Kidney tubule cell (primary cell): ENCODE measurements at places on chromosomes 7 and 10.

GRCh38 chr7:157875230-157876179 lies 538.7 kb downstream of the DNAJB6 start:
- DNase-seq: no peak

- DNase-seq: no peak
Measured at GRCh38 chr7:98315318-98315993, 34.0 kb downstream of the BRI3 start.

DNA sequence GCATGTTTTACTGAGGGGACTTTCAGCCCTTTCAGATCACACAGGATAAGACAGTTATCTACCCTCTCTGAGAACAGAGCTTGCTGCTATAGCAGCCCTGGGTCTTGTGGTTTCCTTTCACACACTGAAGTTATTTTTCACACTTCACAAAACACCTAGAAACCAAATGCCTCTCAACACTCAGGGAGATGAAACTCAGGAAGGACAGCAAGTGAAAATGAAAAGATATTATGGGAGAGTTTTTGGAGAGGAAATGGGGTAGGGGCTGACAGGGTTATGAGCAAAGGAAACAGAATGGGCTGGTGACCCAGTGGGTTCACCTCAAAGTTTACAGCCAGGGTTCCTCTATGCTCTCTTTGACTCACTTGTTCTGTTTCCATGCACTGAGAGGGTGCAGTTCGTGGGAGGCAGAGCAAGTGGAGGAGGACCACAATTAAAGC lies 17.0 kb upstream of the GIMAP2 start:
- no peak for DNase-seq

GRCh38 chr10:69636626-69637605 lies 6.9 kb downstream of the FAM241B start:
- DNase-seq: peak; percentile 40

DNA sequence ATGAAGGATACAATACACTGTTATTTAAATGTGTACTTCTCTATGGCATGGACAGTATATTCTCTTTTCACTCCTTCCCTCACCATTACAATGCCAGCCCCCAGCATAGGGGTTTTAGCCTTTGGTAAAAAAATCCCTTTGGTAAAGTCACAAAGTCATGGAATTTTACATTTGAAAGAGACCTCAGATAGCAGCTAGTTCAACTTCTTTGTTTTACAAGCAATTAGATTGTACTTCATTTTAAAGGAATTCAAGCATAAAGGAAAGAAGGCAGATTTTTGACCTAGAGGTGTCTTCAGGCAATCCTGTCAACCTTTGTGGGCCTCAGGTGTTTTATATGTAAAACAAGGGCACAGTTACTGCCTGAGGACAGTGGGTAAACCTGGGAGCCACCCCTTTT lies 1188.4 kb upstream of the AUTS2 start:
- DNase-seq: no peak

DNA sequence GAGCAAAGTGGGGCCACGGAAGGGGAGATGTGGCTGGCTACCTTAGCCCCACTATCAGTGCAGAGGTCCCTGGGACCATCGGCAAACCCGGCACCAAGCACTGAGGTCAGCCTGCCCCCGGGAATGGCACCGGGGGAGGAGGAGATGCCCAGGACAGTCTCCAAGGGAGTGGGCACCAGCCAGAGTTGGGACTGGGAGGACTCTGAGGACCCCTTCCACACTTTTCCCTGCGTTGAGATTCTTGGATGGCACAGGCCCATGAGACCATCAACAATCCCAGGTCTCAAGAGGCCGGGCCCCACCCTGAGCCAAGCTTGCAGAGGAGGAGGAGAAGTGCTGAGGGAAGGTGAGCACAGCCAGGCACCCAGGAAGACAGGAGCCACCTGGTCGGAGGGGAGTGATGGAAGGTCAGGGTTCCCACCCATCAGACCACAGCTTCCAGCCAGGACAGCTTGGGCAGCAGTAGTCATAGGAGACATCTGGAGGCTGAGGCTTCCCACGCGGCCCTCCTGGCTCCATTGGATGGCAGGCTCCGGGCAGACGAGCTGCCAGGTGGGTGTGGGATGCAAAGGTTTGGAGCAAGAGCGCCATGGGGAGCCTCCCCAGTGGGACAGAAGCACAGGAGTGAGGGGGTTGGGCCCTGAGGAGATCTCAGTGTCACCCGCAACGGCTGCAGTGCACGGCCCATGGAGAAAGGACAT lies 2.6 kb upstream of the OPN4 start:
- DNase-seq: no peak

- no peak for DNase-seq
Measured at GRCh38 chr7:5361446-5362127, 62.0 kb downstream of the TNRC18 start.

DNA sequence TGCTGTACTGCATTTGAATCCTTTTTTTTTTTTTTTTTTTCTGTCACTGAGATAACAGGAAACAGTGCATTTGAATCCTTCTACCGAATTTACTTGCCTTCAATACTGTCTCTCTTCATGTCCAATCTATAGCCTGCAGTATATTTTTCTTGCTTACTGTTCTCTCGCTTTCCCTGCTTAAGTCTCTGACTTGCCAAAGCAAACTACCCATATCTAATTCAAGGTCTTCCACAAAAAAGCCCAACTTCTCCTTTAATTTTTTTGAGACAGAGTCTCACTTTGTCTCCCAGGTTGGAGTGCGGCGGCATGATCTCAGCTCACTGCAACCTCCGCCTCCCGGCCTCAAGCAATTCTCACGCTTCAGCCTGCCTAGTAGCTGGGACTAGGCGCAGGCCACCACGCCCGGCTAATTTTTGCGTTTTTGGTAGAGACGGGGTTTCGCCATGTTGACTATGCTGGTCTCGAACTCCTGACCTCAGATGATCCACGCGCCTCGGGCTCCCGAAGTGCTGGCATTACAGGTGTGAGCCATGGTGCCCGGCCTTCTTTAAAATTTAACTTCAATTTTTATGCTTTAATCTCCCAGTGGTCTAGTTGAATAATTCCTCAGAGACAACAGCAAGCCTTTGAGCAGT lies 882 bp downstream of the PDCD11 start:
- peak; percentile 43 for DNase-seq

GRCh38 chr10:102608487-102608886 lies 35.8 kb upstream of the TRIM8 start:
- no peak for DNase-seq

DNA sequence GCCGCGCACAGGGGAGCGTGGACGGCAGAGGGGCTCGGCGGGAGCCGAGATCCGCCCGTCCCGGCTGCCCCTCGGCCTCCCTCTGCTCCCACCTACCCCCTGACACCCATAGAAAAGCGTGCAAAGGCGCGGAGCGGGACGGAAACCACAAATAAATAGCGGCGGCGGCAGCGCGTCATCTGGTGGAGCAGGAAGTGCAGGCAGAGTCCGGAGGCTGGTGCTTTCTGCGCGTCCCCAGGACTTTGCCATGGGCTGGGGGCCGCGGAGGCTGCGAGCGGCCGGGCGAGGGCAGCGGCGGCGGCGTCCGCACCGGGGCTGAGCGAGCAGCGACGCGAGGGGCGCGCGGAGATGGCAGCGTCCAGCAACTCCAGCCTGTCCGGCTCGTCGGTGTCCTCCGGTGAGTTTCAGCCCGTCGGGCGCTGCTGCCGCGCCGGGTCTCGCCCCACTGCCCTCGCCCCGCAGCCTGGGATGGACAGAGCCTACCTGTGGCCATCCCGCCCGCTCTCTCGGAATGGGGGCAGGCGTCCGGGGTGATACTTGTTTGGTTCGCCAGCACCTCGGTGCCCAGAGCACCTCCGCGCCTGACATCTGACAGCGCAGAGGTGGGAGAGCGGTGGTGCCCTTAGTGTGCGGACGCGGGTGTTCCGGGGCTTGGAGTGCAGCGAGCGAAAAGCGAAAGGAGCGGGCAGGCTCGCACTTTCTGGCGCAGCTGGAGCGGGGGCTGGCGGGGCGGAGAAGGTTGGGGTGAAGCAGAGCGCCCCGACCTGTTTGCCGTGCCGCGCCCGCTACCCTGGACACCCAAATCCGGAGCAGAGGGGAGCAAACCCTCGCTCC lies at the start of gene CHN2:
CHN2 (plus strand) TSS at position 182 of the 834 bp plus-strand sequence.
- peak; percentile 52 for DNase-seq
